ENCODE measurements at places on chromosomes 12 and 14.

DNA sequence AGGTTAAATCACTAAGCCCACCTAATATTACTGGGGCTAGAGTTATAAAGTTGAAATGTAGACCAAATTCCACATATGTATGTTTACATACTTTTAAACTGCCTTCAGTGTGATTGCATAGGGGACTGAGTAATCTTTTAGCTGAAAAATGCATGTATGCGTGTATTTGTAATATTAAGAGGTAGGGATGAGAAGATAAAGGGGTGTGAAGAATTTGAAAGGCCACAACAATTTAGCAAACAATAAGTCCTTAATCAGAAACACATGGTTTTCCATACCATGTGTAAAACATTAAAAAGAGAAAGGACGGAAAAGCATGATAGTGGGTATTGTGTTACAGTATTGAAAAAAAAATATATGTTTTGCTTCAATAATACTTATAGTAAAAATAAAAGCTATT is 919.9 kb upstream of the FLRT2 start:
- DNase-seq = no peak

- DNase-seq = no peak
These were observed 24.8 kb upstream of the EML1 start for GRCh38 chr14:99768381-99768780.

DNA sequence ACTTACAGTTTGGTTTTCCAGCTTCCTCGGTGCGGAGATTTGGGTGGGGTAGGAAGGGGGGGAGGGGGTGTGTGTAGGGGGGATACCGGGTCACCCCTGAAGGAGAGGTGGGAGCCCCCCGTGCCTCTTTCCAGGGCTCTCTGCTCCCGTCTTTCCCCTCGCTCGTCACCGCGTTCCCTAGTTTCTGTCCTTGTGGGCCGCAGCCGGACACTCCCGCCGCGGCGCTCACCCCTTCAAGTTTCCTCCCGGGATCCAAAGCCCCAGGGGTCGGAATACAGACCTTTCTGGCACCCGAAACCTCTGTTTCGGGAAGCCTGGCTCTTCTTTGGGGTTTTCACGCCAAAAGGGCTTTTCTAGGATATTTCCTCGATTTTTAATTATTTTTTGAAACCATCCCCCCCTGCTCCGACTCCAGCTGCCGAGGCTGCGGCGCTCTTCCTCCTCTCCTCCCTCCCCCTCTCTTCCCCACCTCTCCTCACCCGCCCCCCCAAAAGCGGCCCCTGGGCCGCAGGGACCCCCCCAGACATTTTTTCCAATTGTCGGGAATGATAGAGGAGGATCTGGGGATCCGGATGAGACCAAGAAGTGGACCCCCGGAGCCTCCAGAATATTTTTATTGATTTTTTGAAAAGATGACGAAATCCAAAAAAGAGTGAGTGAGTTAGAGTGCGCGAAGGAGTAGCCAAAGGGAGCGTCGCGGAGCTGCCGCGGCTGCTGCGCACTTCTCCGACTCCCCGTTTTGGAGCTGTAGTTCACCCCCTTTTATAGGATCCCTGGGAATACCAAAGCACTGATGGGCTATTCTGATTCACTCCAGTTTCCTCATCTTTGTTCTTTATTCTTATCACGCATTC is 1.7 kb downstream of the CCND2 start:
- DNase-seq = peak; percentile 49

DNA sequence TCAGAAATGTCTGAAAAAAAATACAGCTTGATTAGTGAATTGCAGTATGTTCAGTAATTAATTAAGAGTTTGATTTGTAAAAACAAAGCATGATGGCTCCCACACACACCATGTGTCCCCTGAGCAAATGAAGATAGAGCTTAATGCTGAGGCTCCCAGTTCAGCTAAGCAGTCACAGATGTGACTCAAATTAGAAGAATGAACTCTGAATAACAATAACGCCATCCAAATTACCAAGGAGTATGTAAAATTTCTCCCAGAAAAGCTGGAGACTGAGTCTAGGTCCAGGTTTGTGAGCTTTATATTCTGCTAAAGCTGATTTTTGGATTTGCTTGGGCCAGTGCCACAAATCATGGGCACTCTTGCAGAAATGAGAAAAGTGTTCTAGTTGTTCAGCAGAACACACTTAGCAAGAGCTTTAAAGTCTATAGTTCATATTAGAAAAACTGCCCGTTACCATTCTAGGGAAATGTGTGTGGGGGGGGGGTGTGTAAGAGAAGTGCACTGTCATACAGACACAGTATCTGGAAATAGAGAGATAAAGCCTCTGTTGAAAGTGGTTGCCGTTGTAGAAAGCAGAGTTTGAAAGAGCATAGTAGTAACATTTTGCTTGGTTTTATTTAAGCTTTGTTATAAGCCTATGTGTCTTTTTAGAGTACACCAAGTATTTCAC is 253.1 kb downstream of the BCAT1 start:
- no peak for DNase-seq

- DNase-seq = no peak
These were observed 28.1 kb upstream of the WNK1 start for GRCh38 chr12:724194-724855.

- DNase-seq = no peak
These were observed 85.0 kb downstream of the KIF26A start for GRCh38 chr14:104223101-104224041.

DNA sequence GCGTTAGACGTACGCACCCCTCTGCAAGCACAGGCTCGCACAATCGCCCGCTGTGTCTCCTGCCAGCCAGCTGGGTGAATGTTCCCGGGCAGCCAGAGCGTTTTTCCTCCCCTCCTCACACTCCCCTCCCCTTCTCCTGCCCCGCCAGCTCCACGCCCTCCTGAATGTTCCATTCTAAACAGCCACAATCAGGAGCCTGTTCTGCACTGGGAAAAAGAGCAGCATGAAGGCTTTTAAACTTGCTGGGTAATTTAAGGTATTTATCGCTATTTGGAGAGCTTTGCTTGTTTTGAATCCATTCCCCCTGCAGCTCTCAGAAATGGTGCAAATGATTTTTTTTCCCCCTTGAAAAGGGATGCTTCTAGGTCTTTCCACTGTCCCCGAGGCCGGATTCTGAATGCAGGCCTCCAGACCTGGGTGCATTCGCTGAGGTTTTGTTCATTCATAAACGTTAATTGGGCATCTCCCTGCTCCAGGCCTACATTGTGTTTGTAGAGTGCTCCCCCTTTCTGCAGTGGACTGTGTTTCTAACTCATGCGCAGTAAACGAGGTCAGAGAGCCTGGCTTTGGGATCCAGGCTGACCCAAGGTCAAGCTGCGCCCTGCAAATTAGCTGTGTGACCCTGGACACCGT is 212.5 kb downstream of the CHST11 start:
- DNase-seq = no peak

Measured in B cell (primary cell).